ENCODE measurements at places on chromosomes 12 and 14. TPM values are rescaled to one million over a fixed set of nuclear protein-coding genes. Genes with fewer than 3 reads are reported as not detected.

The TAS2R20 gene
- total RNA-seq: 6.4 TPM

The LGR5 gene
- 0.71 TPM for total RNA-seq

The SLC38A4 gene
- total RNA-seq: 2.5 TPM

The AQP2 gene
- total RNA-seq: not detected

GRCh38 chr14:38330275-38330674, 74.4 kb upstream of the CLEC14A start:
- DNase-seq: no peak

DNA sequence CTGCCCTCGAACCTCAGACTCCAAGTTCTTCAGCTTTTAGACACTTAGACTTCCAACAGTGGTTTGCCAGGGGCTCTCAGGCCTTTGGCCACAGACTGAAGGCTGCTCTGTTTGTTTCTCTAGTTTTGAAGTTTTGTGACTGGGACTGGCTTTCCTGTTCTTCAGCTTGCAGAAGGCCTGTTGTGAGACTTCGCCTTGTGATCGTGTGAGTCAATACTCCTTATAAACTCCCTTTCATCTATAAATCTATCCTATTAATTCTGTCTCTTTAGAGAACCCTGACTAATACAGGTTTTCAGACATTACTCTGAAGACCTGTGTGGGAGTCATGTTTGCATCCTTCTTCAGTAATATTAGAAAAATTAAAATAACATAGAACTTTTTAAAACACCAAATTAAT, 289.1 kb downstream of the RMST start:
- no peak for DNase-seq

DNA sequence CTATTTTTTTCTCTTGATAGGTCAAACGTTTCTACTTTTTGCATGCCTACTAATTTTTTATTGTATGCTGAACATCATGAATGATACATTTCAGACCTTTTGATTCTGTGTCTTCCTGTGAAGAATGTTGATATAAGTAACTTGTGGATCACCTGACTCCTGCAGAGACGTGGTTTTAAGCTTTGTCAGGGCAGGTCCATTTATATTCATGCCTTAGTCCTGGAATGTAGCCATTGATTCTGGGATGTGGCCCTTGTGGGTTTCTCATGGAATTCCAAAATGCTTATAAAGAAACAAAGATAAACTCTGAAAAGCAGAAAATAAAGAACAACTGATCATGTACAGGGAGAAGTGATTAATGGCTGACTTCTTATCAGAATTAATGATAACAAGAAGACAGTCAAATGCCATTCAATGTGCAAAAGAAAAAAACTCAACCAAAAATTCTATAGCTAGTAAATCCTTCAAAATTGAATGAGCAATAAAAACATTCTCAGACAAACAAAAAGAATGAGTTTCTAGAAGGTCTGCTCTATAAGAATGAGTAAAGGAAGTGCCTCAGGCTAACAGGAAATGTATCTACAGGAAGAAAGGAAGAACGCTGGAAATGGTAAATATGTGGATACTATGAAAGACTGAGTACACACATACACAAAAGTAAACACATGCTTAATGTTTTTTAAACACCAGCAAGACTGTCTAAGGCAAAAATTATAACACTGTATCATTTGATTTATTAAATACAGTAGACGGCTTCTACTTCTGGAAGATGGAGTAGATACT, 284.8 kb upstream of the DIO3 start:
- no peak for DNase-seq

- no peak for DNase-seq
Observed at GRCh38 chr12:80233926-80234325, 134.6 kb downstream of the OTOGL start.

All from neural progenitor cell (in vitro differentiated cells).